ENCODE measurements at places on chromosomes 7 and 10. TPM values are rescaled to one million over a fixed set of nuclear protein-coding genes. Genes with fewer than 3 reads are reported as not detected.

Gene PRPS1L1
- total RNA-seq: not detected

Gene GPR22
- total RNA-seq: not detected

Gene LIPJ
- total RNA-seq: not detected

Gene LRIT1
- not detected for total RNA-seq

Gene IFT22
- 6.8 TPM for total RNA-seq

Gene TMEM72
- total RNA-seq: not detected

Gene ZNF438
- 2.4 TPM for total RNA-seq

Gene TEX36
- not detected for total RNA-seq

Gene GCK
- 2.1 TPM for total RNA-seq

Gene RABGEF1
- 10.7 TPM for total RNA-seq

Gene STEAP1B
- total RNA-seq: not detected

Gene AKR1C8
- not detected for total RNA-seq

Gene ZNF736
- total RNA-seq: 22.7 TPM

Gene CYP3A7
- not detected for total RNA-seq

Gene PDCD11
- total RNA-seq: 50.1 TPM

Gene AGAP3
- total RNA-seq: 16.7 TPM

Gene OR2A1
- not detected for total RNA-seq

Gene NPTX2
- total RNA-seq: not detected

Gene ITGA8
- not detected for total RNA-seq

Gene WEE2
- total RNA-seq: not detected

Gene LRRC17
- not detected for total RNA-seq

Gene C10orf67
- 2.0 TPM for total RNA-seq

Gene CASP7
- 7.2 TPM for total RNA-seq

Gene NPSR1
- total RNA-seq: not detected

Gene RAB18
- total RNA-seq: 35.4 TPM

Gene PON1
- not detected for total RNA-seq

Gene TMEM229A
- not detected for total RNA-seq

Gene FAM13C
- not detected for total RNA-seq

Gene MUC12
- total RNA-seq: not detected

Gene WIPF3
- total RNA-seq: not detected

Gene DENND11
- total RNA-seq: 30.7 TPM

Gene PTEN
- 34.9 TPM for total RNA-seq

Gene SLC12A9
- 10.5 TPM for total RNA-seq

Gene WDR86
- total RNA-seq: not detected
